ENCODE measurements at places on chromosomes 16 and 17.
A peak's percentile ranks its signal among the peaks of the same experiment; 100 is the strongest.

DNA sequence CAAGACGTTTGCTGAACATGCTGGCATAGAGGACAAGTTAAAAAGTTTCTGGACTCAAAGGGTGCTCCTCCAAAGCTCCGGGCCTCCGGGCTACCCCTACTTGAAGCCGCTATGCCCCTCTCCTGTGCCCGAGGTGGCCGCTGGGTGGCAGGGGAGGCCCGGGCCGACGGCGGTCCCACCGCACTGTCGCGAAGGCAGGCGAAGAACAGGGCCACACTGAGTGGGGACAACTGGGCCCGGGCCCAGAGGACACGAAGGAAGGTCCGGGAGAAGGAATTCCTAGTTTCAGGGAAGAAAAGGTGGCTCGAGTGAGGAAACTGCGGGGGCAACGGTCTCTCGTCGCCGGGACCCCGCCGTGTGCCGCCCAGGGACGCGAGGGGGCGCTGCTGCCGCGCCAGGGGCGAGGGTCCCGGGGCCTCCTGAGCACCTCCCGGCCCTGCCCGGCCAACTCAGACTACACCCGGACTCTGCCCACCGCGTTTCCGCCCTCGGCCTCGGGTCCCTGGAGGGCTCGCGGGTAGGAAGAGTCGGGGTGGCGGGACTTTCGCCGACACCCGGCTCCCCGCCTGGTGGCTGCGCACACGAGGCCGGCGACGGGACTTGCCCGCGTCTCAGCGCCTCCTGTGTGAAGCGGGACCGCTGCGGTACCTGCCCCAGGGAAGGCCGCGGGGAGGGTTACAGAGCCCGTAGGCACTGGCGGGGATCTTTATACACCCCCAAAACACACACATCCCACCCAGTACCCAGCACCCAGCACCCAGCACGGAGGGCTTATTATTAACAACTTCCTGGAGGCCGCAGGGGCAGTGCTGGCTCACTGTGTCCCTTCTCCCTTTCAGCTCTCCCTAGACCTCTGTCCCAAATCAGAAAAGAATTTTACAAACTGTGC is 772 bp upstream of the CHCT1 start:
- peak; percentile 63 for DNase-seq

- no peak for DNase-seq
These were observed 401.0 kb downstream of the HS3ST3B1 start for GRCh38 chr17:14701886-14702285.

GRCh38 chr16:30381291-30382041 is 895 bp downstream of the SEPTIN1 start:
- no peak for DNase-seq

- no peak for DNase-seq
These were observed 69.2 kb upstream of the DHX40 start for GRCh38 chr17:59496178-59496577.

- no peak for DNase-seq
These were observed 118.0 kb upstream of the RPL38 start for GRCh38 chr17:74085434-74085833.

DNA sequence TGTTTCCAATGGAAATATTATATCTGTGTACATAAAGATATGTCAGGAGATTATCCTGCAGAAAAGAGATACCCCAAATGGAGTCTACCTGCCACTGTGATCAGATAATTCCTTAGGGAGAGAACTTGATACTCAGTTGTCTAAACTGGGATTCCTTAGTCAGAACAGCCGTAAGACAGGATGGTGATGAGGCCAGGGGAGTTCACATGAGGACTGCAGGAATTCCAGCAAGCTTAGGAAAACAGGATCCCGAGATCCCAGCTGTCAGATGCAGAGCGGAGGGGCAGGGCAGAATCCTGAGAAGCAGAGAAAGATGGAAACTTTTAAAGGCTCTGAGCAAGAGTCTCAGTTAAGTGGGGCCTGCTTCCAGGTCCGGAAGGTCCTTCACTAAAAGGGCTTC is 4.7 kb downstream of the KRABD2 start:
- DNase-seq, result no peak

DNA sequence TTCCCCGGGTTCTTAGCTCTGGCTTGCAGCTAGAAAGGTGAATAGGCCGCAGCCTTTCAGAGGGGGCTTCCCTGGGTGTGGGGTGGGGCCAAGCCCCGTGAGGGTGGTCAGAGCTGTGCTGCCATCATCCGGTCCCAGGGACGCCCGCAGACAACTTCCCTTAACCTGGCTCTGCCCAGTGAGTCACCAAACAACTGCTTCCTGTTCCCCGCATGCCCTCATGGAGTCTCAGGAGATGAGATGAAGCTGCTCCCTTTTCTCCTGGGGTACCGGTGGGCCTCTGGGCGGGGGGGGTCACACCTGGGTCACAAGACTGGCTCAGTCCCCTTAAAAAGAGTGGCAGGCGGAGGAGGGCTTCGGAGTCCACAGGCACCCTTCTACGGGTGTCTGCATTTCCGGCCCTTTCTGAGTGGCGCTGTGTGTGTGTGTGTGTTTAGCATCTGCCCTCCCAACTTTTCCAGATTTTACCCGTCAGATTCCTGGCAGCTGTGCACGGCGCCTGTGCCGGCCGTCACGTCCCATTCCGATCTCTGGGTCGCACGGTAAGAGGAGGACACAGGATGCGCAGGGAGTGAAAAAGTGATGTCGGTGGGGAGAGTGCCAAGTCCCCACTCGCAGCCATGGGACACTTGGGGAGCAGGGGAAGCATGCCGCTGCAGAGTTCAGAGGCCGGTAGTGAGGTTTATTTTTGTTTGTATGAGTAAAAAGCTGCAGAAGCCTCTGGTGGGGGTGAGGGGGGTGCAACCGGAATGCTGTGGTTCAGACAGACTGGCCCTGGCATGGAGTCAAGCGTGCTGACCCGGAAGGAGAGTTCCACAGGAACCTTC is 16.8 kb downstream of the HIC1 start:
- DNase-seq, result no peak

DNA sequence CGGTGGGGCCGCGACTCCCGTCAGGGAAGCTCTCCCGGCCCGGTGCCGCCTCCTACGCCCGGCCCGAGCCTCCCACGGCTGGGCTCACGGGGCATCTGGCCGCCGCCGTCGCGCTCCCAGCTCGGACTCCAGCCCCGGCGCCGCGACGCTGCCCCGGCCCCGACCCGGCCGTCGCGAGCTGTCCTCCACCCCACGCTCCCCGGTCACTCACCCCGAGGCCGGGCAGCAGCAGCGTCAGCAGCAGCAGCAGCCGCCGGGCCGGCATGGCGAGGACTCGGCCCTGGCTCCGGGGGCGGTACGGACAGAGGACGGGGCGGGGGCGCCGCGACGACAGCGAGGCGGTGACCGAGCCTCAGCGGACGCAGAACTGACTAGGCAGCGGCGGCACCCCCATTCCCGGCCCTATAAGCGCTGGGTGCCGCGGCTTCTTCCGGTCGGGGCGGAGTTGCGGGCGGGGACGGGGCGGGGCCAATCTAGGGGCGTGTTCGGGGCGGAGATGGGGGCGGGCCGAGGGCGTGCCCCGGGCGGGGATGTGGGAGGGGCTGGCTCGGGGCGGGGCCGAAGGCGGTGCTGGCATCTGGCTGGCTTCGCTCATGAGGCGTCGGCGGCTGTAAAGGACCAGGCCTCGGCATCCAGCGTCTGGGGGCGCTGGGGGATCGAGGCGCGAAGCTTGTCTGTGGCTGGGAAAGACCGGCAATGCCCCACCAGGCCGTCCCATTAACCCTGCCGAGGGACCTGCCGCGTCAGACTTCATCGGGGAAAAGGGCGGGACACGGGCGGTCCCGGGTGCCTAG is at the start of gene ERN1:
ERN1 (minus strand) TSS at position 380 of the 794 bp plus-strand sequence; CDS start at position 265, 115 bp downstream.
- peak; percentile 83 for DNase-seq

DNA sequence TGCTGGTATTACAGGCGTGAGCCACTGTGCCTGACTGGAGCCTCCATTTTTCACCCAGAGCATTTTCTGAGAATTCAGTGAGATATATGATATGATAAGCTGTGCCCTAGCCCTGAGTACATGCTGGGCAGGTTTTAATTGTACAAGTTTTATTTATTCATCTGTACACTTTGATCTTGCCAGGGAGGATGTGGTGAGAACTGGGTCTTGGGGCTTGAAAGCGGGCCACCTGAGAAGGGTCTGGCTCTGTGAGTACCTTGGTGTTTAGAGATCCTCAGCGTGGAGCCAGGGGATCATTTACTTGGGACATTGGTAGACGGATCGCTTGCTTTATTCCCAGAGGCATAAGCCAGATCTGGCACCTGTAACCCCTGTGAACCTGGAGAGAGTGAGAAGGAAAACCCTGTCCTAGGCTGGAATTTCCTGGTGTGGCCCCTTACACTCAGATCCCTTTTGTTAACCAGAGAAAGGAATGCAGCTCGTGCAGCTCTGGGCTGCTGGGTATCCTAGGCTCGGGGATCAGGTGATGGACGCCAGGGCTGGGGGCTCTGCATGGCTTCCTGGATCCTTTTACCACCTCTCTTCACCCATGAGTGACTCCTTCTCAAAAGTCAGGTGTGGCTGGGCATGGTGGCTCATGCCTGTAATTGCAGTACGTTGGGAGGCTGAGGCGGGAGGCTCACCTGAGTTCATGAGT is 91.9 kb downstream of the ABCC1 start:
- DNase-seq, result no peak

- no peak for DNase-seq
These were observed 72.5 kb downstream of the RBFOX1 start for GRCh38 chr16:7405166-7405565.

GRCh38 chr17:42514279-42514678 is 21.8 kb upstream of the NAGLU start:
- no peak for DNase-seq

DNA sequence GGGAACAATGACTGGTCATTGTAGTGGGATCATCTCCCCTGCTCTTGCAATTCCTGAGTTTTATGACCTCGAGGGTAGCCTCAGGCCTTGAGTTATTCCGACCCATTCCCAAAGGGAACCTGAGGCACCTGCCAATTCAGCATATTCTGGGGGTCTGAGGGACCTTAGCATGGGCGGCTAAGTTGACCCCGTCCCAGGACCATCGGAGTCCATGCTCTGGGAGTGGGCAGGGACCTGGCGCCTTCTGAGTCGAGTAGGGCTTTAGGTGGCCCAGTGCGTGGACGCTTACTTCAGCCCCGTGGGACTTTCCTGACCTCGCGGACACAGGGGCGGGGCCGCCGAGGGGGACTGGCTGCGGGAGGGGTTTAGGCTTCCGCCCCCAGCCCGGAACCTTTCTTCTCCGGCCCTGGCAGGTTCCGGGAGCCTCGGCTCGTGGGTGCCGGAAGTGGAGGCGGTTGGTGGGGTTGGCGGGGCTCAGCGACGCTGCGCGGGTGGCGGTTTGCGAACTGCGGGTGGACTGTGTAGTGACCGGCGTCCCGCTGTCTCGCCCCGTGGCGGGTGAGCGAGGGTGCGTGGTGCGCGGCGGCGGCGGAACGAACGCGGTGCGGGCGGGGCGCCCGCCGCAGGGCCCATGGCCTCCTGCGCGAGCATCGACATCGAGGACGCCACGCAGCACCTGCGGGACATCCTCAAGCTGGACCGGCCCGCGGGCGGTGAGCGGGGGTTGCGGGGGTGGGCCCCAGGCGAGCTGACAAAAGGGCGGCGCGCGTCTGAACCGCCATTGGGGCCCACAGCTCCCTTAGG is at the start of gene EDC4:
EDC4 (plus strand) TSS at position 422 of the 804 bp plus-strand sequence; CDS start at position 632, 210 bp downstream.
- peak; percentile 84 for DNase-seq

GRCh38 chr17:8186787-8187516 is 3.0 kb downstream of the BORCS6 start:
- peak; percentile 89 for DNase-seq

- DNase-seq, result no peak
These were observed 164.6 kb downstream of the CPPED1 start for GRCh38 chr16:12639044-12639443.

DNA sequence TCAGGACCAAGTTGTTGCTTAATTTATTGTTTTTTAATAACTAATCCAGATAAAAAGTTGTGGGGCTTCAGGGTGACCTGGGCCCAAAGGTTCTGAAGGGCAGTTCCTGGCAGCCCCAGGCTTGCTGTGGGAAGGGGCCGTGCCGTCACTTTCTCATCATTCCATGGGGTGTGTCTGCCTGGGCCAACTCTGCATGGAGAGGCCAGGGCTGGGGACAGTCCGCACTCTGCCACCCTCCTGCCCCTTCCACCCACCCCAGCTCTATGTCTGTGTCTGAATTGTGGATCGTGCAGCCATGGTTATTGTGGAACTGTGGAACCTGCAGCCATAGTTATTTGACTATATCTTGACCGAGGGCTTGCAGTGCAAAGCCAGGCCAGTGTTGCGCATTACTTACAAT is 4.0 kb downstream of the LIMD2 start:
- DNase-seq, result no peak

GRCh38 chr17:50186661-50187393 is 14.6 kb downstream of the COL1A1 start:
- no peak for DNase-seq

- no peak for DNase-seq
These were observed 16.3 kb downstream of the LRRC3C start for GRCh38 chr17:39943702-39944392.

GRCh38 chr16:88773812-88774291 is 11.2 kb downstream of the PIEZO1 start:
- no peak for DNase-seq

- no peak for DNase-seq
These were observed 8.3 kb downstream of the CUEDC1 start for GRCh38 chr17:57946798-57947358.

DNA sequence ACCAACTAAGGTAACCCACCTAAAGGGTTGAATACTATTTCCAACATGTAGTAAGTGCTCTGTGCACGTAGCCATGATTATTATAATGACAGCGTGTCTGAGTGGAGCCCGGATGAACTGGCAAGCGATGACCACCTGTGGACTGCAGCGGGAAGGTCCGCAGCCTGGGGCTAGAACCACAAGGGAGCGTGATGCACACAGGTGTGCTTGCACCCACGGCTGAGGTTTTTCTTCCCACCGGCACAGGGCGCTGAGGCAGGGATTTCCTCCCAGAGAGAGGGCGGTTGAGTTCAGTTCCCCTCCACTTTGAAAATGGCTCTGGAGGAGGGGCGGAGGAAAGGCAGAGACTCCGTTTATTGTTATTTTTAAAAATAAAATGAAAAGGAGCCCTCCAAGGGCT is 221.7 kb upstream of the HSBP1 start:
- no peak for DNase-seq

GRCh38 chr16:67346341-67346740 is 19.7 kb downstream of the LRRC36 start:
- no peak for DNase-seq

GRCh38 chr17:82310877-82311276 is 6.5 kb downstream of the CD7 start:
- no peak for DNase-seq

GRCh38 chr16:20854963-20855362 is 45.2 kb downstream of the DCUN1D3 start:
- DNase-seq, result no peak

DNA sequence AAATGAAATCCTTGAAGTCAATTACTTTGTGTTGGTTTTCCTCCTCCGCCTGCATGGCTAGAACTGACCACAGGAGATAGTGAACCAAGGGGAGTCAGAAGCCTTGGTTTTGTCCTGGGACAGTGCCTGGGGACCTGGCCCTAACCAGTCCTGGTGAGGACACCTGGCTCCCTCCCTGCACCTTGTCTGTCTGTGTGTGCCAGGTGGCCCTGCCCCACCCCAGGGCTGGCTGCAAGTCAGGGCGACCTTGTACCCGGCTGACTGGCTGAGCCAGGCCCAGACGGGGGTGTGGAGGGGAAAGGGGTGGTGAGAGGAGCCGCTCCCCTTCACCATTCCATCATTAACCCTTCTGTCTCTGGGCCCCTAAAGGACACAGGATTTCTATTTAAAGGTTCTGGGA is 3.4 kb downstream of the RAPGEFL1 start:
- DNase-seq, result no peak

- DNase-seq, result no peak
These were observed 86.7 kb downstream of the ZFHX3 start for GRCh38 chr16:72961115-72961832.

- no peak for DNase-seq
These were observed 145.3 kb downstream of the IRF8 start for GRCh38 chr16:86044241-86044671.

GRCh38 chr17:29214215-29215146 is 32.2 kb upstream of the CRYBA1 start:
- no peak for DNase-seq

GRCh38 chr16:47887496-47887895 is 268.3 kb downstream of the ABCC12 start:
- no peak for DNase-seq
